ENCODE measurements at places on chromosomes 16 and 17.

- no peak for DNase-seq
Observed at GRCh38 chr16:49050607-49051006, 231.0 kb downstream of the CBLN1 start.

GRCh38 chr17:65531256-65532100 lies 30.0 kb downstream of the AXIN2 start:
- no peak for DNase-seq

GRCh38 chr16:89623511-89624261 lies 10.2 kb downstream of the DPEP1 start:
- DNase-seq, result no peak

- no peak for DNase-seq
Observed at GRCh38 chr17:77125432-77125901, 15.3 kb upstream of the SEC14L1 start.

DNA sequence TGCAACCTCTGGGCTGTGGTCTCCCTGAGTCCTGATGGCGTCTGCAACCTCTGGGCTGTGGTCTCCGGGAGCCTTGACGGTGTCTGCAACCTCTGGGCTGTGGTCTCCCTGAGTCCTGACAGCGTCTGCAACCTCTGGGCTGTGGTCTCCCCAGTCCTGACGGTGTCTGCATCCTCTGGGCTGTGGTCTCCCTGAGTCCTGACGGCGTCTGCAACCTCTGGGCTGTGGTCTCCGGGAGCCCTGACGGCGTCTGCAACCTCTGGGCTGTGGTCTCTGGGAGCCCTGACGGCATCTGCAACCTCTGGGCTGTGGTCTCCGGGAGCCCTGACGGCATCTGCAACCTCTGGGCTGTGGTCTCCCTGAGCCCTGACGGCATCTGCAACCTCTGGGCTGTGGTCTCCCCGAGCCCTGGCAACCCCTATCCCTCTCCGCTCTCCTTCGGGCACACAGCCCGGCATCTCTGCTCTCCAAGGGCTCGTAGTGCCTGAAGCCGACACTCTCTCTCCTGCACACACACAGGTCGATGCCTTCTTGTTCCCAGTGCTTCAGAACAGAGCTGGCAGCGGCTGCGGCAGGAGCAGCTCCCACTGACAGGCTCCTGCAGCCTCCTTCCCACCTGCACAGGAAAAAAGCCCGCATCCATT lies 45.6 kb downstream of the METRNL start:
- DNase-seq, result no peak

DNA sequence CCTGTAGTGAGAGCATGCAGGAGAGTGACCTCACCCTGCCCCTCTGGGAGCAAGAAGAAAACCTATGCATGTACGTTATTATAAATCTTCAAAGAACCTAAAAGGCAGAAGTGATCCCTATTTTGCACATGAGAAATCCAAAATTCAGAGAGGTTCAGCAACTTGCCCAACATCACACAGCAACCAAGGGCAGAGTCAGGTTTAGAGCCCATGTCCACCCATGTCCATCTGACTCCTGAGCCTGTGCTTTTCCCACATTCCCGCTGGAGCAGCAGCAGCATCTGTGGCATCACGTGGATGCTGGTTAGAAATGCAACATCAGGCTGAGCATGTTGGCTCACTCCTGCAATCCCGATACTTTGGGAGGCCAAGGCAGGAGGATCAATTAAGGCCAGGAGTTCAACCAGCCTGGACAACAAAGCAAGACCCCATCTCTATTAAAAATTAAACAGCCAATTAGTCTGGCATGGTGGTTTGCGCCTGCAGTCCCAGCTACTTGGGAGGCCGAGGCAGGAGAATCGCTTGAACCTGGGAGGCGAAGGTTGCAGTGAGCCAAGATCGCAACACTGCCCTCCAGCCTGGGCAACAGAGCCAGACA lies 26.3 kb downstream of the METTL22 start:
- no peak for DNase-seq

DNA sequence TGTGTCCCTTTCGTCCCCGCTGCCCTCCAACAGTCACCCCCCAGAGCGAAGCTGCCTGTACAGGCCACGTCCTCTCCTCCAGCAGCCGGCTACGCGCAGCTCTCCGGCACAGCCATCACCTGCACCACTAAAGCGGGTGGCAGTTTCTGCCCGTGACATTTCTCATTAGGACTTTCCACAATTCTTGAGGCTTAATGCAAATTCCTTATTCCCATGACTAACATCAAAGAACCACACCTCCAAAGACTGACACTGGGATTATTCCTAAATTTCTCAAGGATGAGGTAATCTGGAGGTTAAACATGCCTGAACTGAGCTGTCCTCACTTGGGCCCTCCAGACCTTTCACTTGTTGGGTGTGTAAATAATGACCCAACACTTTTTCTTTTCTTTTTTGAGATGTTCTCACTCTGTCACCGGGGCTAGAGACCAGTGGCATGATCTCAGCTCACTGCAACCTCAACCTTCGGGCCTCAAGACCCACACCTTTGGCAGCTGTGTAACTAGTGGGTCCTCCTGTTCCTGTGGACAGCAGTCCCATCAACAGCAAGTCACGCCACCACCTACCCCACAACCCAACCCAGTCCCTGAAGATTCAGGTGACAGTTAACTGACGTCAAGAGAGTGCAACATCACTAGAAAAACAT lies 11.7 kb downstream of the ANKRD11 start:
- DNase-seq, result no peak

DNA sequence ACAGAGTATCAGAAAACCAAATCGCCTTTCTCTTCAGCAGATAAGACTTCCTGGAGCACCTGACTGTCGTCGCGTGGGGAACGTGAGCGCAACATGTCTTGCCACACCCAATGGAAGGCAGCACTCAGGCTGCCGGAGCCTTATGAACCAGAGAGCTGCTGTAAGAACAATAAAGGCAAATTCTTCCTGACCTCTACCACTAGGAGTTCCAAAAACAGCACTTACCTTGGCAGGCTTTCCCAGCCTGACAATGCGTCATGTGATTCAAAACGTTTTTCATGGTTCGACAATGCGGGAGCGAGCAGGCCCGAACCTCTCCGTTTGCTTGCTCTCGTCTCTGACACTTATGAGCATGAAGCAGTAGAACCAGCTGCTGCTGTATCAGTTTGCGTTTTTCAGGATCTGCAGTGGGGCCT lies 75.8 kb upstream of the TRAP1 start:
- no peak for DNase-seq

- DNase-seq, result peak; percentile 67
Observed at GRCh38 chr17:49361129-49361901, 735 bp downstream of the ZNF652 start.

DNA sequence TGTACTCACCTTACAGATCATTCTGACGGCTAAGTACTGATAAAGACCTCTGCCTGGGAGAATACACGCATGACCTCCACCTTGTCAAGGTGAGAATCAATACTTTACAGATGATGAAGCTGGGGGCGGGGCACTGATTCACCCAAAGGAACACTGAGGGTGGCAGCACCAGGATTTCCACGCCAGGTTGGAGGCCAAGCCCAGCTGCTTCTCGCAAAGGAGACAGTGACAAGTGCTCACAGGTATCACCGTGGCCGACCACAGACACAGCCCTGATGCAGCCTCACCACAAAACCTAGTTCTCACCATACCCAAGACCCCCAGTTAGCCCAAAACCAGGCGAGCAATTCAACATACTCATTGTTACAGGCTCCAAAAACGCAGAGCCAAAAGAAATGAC lies 434.2 kb downstream of the SOX9 start:
- DNase-seq, result no peak

- DNase-seq, result no peak
Observed at GRCh38 chr17:56796536-56796935, 37.2 kb downstream of the C17orf67 start.

GRCh38 chr16:27852681-27853080 lies 210.8 kb downstream of the GSG1L start:
- no peak for DNase-seq

GRCh38 chr17:19407601-19408345 lies 3.3 kb upstream of the RNF112 start:
- no peak for DNase-seq

- DNase-seq, result no peak
Observed at GRCh38 chr17:75639771-75640555, 6.7 kb downstream of the SMIM5 start.

GRCh38 chr17:46977348-46977747 lies 1.7 kb downstream of the RPRML start:
- no peak for DNase-seq

DNA sequence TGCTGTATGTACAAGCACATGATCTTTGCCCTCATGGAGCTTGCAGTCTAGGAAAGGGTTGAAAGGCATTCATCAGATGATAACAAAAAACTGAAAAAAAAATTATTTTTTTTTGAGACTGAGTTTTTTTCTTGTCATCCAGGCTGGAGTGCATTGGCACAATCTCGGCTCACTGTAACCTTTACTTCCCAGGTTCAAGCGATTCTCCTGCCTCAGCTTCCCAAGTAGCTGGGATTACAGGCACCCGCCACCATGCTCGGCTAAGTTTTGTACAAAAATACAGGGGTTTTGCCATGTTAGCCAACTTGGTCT lies 38.7 kb upstream of the BCAS3 start:
- DNase-seq, result no peak

GRCh38 chr16:3119286-3119685 lies 6.9 kb downstream of the ZNF205 start:
- no peak for DNase-seq

- DNase-seq, result no peak
Observed at GRCh38 chr17:77602062-77602746, 356.3 kb upstream of the TNRC6C start.

DNA sequence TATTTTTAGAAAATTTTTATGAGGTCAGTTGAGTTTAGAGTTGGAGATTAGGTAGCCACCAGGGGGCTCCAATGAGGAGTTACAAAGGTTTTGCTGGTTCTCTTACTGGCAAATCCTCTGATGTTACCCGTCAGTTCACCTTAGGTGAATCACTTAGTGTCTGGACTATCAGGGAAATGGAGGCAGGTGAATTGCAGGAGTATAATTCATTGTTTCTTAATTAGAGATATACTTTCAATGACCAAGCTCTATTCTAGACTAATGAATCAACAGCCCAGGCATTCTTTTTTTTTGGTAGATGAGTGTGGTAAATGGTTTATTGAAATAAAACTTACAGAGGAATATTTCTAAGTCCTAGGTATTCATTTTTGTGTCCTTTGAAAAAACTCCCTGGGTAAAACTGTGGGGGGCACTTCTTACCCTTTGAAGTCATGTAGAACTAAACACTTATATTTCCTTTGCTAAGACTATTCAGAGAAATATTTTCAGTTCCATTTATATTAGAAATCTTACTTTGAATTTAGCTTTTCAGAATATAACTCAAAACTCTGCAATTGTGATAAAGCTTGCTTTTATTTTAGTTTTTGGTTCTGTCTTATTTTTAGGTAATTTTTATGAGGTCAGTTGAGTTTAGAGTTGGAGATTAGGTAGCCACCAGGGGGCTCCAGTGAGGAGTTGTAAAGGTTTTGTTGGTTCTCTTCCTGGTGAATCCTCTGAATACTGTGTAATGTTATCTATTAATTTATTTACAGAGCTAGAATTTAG lies 17.7 kb downstream of the PSMD11 start:
- peak; percentile 40 for DNase-seq

DNA sequence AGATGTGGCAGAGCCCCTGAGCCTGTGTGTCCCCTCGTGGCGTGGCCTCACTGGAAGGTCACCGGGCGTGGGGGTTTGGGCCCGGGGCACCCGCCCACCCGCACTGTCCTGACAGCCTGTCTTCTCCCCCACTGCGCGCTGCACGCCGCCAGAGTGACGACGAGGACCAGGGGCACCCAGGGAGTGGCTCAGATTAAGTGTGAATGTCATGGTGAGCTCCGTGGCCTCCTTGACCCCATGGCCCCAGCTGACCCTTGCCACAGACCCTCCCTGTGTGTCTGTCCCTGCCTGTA lies 15.1 kb downstream of the PRSS27 start:
- DNase-seq, result no peak

DNA sequence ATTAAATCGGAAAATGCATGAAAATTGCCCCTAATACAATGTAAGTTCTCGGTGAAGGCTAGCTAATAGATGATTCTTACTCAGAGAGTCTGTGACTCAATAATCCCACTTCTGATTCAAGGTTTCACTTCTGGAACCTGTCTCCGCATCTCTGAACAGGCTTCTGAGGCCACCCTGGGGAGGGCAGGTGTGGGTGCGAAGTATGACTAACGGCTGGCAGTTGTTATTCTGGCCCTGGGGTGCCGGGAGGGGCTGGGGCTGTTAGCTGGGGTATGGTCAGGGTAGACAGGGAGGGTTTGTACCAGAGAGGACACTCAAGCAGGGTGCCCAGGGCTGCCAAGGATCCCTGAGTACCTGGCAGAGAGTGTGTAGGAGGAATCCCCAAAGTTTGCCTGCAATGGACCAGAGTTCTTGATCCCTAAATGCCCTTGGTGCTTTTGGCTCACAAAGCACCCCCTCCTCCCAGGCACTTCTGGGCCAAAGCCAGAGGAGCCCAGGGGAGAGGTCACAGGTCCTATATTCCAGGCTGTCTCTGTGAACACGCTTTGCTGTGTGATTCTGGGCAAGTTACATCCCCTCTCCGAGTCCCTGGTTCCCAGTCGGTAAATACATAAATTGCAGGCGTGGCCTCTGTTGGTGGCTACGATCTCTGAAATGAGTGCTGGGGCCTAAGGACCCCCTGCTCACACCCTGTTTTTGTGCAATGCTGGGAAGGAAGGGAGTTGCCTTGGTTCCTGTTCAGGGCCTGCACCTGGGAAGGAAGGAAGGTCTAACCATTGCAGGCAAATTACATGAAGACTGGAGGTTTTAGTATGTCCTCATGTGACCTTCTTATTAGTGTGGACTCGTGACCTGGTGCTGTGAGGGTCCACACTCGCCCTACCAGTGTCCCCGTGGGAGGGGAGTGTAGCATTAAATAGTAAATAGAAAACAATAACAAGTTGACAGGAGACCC lies 49.9 kb upstream of the CPNE2 start:
- DNase-seq, result peak; percentile 79

GRCh38 chr17:81301195-81302144 lies 6.4 kb upstream of the SLC38A10 start:
- no peak for DNase-seq

GRCh38 chr17:32941419-32942032 lies 13.6 kb downstream of the TMEM98 start:
- DNase-seq, result no peak

DNA sequence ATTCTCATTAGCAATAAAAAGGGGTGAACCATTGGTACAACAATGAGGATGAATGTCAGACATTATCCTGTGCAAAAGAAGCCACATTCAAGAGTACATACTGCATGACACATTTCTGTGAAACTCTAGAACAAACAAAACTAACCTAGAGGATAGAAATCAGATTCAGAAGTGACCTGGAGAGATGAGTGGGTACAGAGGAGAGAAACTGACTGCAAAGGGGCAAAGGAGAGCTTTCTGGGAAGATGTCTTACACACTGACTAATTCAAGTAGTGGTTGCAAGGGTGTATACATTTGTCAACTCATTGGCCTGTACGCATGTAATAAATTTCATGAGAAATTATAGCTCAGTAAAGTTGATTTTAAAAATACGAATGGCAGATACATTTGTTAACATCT lies 115.6 kb downstream of the GAS7 start:
- no peak for DNase-seq

GRCh38 chr17:79849953-79850352 lies 10.7 kb upstream of the CBX4 start:
- no peak for DNase-seq

GRCh38 chr17:43846221-43846712 lies 709 bp upstream of the CD300LG start:
- DNase-seq, result peak; percentile 31
